Osteocyte (in vitro differentiated cells): ENCODE measurements at places on chromosomes 2 and 18. TPM values are rescaled to one million over a fixed set of nuclear protein-coding genes. Genes with fewer than 3 reads are reported as not detected.

DNA sequence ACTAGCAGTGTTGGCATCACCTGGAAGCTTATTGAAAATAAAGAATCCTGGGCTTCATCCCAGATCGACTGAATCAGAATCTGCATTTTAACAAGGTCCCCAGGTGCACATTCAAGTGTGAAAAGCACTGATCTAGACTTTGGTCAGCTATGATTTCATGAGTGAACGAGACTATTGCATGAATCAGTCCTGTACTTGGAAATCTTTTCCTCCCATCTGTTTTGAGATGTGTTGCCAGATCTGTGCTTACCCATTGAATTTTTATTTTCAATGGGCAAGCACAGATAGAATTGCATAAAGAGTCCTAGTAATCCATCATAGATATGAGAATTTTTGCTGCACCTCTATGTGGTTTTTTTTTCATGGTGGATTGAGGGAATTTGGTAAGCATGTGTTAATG lies 64.0 kb downstream of the PMS1 start:
- DNase-seq = no peak

Gene KCNS3
- not detected in 2 replicates for total RNA-seq

GRCh38 chr2:101828257-101828656 lies 130.8 kb downstream of the MAP4K4 start:
- no peak for DNase-seq

Gene GKN1
- not detected in 2 replicates for total RNA-seq

- DNase-seq = no peak
These were observed 53.6 kb upstream of the PKDCC start for GRCh38 chr2:41994233-41994637.

GRCh38 chr2:100752628-100753333 lies 67.2 kb upstream of the NPAS2 start:
- DNase-seq = no peak

DNA sequence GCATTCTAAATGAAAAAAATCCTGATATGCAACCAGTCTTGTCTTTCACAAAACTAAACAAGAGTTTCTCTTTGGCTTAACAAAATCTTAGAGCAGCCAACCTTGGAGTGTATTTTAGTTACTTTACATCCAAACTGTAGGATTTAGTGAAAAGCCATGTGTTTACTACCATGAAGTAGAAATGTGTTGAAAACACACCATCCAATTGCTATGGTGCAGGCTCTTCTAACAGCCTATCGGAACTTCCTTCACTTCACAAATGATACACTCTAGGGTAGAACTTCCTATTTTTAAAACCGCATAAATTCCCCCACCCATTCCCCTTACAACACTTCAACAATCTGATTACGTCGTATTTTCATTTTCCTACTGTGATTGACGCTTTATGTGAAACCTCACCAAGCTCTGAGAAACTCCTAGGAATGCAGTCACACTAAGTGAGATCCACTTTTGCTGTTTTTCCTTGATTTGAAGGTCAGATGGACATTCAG lies 74.4 kb upstream of the MAP4K4 start:
- DNase-seq = no peak

DNA sequence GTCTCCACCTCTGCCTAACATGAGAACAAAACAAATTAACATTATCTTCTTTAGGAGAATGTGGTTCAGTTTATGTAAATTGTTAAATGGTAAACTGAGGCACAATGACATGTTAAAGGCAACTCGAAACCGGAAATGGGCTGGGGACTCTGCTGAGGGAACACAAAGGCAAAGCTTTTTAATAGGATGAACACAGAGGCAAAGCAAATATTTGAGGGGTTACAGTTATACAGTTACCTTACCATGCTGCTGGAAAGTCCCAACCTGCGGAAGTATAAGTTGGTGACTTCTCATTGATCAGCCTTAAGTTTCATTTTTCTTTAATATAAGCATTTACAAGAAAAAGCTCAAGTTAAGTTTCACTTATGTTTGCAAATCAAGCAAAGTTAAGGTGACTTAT lies 195.0 kb downstream of the DLGAP1 start:
- no peak for DNase-seq

DNA sequence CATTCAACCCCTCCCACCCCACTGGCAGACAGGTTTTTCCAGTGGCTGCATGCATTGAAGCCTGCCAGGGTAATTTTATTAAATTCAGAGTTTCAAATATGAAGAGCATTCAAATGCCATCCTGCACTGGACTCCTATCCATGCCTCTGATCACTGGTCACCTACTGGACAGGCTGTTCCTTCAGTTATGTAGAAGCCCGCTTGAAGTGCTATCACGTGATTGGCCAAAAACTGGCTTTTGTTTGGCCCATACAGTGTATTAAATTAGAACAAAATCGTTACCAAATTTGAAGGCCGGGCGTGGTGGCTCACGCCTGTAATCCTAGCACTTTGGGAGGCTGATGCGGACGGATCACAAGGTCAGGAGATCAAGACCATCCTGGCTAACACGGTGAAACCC lies 464.1 kb downstream of the TSN start:
- no peak for DNase-seq

DNA sequence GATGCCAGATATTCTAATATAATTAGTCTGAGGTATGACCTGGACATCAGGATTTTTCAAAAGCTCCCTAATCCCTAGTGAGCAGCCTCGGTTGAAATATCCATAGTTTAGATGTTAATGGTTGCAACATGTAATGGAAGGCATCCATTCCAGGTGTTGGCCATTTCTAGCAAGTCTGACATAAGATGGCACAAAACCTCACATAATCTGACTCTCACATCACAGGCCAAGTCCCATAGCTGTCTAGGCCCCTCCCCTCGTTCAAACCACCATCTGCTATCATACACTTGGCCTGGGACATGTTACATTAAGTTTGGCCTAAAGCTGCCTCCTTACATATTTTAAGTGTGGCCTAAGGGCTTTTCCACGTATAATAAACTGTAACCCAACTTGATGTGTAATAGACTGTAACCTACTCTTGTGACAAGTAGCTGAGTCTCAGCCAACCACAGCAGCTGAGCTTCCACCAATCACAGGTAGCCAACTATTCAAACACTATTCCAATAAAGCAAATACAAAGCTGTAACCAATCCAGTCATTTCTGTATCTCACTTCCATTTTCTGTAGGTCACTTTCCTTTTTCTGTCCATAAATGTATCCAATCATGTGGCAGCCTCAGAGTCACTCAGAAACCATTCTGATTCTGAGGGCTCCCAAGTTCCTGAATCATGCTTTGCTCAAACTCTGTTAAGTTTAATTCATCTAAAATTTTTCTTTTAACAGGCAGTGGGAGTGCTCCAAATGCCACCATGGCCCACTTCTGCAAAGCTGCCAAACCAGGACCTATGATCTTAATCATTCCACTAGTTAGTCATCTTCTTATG lies 59.4 kb downstream of the ADD2 start:
- no peak for DNase-seq

Gene LINC00305
- not detected in 2 replicates for total RNA-seq

Gene RAMP1
- total RNA-seq = 87.9 and 93.4 TPM in 2 replicates
